ENCODE measurements at places on chromosomes 6 and 20.

GRCh38 chr6:93163146-93163545, 256.2 kb downstream of the EPHA7 start:
- DNase-seq: no peak

DNA sequence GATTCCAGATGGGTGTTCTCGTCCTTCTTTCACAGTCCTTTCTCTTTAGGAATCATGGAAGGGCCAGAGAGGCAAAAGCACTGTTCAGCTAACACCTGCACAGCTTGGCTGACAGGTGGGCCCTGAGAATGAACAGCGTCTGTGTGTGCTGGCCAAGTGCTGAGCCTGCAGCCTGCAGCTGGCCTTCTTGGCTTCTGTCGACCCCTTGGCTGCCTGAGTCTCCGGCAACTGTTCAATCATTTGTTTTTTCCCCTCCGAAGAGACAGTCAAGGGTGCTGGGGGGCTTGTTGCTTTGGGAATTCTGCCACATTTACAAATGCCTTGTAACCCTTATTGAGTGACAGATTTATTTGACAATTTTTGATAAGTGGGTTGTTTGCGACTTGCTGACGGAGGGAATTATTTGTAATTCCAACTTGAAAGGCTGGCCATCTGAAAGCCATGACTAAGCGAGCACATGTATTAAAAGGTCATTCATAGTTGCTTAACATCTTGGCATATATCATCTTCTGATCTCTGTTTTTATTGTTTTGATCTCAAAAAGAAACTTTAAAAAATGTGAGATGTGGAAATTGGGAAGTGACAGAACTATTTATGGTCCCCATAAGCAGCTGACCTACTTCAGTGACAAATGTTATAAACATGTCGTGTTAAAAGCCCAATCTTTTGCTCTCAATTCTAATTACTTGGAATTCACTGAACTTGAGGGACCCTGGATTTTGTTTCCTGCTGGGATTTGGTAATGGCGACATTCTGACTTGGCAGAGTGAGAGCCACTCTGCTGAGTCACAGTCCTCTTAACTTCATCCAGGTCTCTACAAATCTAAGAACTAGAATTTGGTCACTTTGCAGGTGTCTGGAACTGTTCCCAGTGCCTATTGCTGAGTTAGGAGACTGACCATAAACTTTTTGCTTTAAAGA, 41.9 kb upstream of the FERMT1 start:
- DNase-seq: no peak

GRCh38 chr6:93219447-93219846, 199.9 kb downstream of the EPHA7 start:
- no peak for DNase-seq

- no peak for DNase-seq
Measured at GRCh38 chr20:38212806-38213606, 47.5 kb downstream of the KIAA1755 start.

GRCh38 chr6:150603176-150603575, 3.5 kb downstream of the PLEKHG1 start:
- no peak for DNase-seq

DNA sequence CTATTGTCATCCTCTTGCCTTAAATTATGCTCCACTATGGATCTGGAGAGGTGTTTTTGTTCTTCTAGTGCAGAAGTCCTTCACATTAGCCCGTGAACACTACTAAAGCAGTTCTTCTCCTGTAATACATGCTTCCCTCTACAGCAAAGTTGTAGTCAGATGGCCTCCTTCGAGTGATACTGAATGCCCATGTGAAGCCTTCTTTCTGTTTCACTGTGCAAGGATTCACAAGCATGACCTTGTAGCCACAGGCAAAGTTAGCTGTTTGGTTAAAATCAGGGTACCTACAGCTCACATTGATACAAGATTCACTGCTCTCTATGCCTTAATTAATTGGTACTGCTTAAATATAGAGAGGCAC, 47.6 kb downstream of the ARHGAP18 start:
- DNase-seq: no peak

GRCh38 chr6:137116807-137117206, 56.6 kb downstream of the IL22RA2 start:
- DNase-seq: no peak

- no peak for DNase-seq
Measured at GRCh38 chr6:156416391-156416790, 360.8 kb upstream of the ARID1B start.

GRCh38 chr6:36848658-36849441, 9.6 kb upstream of the CPNE5 start:
- peak; percentile 88 for DNase-seq
